ENCODE measurements at places on chromosomes 6 and 20. TPM values are rescaled to one million over a fixed set of nuclear protein-coding genes. Genes with fewer than 3 reads are reported as not detected.
A peak's percentile ranks its signal among the peaks of the same experiment; 100 is the strongest.

ADGB gene
- total RNA-seq = not detected

DNA sequence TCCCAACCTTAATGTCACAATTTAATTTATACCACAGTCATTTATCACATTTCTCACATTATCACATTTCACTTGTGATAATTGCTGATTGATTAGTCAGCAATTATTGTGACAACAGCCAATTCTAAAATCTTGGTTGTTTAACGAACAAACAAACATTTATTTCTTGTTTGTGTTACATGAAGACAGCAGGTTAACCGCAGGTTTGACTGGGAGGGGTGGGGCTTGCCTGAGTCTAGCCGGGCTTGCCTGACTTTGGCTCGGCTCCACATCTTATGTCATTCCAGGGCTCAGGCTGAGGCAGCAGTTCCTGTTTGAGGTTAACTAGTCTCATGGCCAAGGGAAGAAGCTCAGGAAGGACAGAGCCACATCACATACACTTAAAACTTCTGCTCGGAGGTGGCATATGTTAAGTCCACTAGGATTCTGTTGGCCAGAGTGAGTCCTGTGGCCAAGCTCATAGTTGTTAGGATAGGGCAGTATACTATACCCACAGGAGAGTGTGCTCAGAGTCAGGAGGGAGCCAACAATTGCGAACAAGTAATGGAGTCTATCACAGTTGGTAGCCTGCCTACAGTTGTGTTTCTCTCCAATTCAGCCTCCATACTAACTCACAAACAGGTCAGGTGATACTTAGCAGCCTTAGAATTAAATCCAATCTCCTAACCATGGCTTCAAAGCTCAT lies 90.0 kb upstream of the IFNGR1 start:
- DNase-seq = peak; percentile 71
- H3K27ac ChIP-seq = no peak overlapping the region
- H3K27me3 ChIP-seq = no peaks in the 10 kb centered on the region
- peaks cover 6% of the 10 kb centered on the region for H3K4me1 ChIP-seq
- no peak overlapping the region for H3K4me3 ChIP-seq
- H3K36me3 ChIP-seq = no peaks in the 10 kb centered on the region

DNA sequence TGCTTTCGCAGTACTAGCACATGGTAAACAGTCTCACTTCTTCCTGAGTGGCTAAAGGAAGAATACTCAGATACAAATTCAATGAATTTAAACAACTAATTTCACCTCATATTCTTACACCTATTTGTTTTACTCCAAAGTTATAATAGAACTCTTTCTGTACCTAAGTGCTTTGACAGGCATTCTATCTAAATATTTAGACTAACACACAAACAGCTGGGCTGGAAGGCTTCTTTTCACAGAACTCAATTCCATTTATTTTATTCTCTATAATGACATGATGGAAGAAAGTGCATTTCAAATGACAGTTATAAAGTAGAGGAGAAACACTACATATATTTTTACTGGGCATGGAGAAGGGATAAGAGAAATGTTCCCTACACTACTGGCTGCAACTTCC lies 384.9 kb upstream of the SPTLC3 start:
- DNase-seq = no peak
- H3K36me3 ChIP-seq = no peaks in the 10 kb centered on the region
- H3K4me3 ChIP-seq = no peak overlapping the region
- H3K27me3 ChIP-seq = no peaks in the 10 kb centered on the region

GRCh38 chr6:13688692-13689196 lies 22.9 kb downstream of the RANBP9 start:
- H3K4me3 ChIP-seq = no peak overlapping the region
- no peak for DNase-seq
- H3K27me3 ChIP-seq = no peaks in the 10 kb centered on the region
- no peaks in the 10 kb centered on the region for H3K36me3 ChIP-seq

- H3K4me1 ChIP-seq = no peaks in the 10 kb centered on the region
- H3K27me3 ChIP-seq = no peaks in the 10 kb centered on the region
- no peak overlapping the region for H3K27ac ChIP-seq
- no peak for DNase-seq
- H3K4me3 ChIP-seq = no peak overlapping the region
Measured at GRCh38 chr6:137095093-137095492, 50.3 kb upstream of the IL20RA start.

DNA sequence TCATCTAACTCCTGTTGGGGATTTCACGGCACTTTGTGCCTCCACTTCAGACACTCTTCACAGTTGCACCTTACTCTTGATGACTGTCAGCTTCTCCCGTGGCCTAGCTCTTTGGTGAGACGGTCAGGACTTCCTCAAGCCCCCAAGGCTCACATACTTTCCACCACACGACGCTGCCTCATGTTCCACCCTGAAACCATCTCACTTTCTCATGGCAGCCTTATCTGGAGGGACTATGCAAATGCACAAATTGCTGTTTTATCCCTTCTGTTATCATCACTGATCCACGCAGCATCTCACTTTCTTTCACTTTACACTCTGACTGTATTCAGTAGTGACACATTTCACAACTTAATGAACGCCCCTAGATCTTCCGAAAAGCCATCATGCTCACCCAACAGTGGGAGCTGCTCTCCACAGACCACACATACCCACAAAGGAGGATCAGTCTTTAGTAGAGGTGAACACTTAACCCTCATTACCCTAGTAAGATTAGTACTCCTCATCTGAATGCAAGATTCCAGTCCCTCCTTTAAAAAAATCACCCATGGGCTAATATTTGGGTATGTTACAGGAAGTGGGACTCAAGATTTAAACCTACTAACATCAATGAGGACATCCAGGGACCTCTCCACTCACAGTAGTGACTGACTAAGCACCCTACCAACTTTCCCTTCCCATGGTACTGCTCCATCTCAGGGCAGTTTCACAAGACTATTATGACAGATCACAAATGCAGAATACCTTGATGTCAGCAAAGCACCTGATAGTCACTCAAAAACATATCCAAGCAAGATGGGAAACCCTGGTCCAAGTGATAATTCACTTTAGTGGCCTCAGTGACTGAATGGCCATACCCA lies 35.4 kb downstream of the FYN start:
- no peaks in the 10 kb centered on the region for H3K27me3 ChIP-seq
- no peaks in the 10 kb centered on the region for H3K36me3 ChIP-seq
- H3K4me3 ChIP-seq = no peak overlapping the region
- H3K4me1 ChIP-seq = no peaks in the 10 kb centered on the region
- DNase-seq = no peak

DNA sequence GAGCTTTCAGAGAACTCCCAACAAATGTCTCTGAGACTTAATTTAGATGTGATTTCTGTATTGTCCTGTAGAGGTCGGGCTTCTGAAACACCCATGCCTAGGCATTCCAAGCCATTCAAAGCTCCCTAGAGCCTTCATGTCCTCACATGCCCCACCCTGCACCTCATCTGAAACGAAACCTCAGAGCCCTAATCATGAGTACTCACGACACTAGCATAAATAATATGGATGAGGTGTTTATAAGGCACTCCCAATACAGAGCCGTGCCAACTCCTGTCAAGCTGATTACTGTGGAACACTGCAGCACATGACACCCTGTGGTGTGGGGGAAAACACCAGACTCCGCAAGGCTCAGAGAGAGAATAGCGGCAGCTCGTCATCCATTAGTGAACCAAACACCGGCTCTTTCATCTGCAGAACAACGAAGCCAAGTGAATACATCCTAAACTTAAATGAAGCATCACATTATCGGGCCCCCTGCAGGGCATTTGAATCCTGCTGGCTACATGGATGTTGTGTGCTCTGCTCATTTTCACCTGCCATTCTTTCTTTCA lies 83.8 kb downstream of the FNDC1 start:
- H3K4me3 ChIP-seq = peak overlapping the region; percentile 21
- no peaks in the 10 kb centered on the region for H3K36me3 ChIP-seq
- H3K4me1 ChIP-seq = no peaks in the 10 kb centered on the region
- no peak for DNase-seq

DNA sequence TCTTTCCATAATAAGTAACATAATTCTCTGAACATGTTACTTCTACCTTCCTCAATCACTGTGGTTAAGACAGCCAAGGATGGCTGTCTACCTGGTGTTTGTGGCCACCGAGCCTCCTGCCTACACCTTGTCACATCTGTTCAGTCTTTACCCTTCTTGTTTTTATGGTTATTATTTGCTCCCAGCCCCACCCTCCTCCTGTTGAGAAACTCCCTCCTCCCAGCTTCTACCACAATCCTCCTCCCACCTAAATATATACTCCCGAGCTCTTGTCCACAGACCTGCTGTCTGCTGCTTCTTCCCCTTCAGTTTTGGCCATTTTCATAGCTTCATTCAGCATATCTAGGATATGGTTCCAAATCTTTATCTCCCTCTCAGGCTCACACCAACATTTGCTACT lies 35.7 kb upstream of the GABRR1 start:
- no peaks in the 10 kb centered on the region for H3K4me1 ChIP-seq
- H3K4me3 ChIP-seq = no peak overlapping the region

PBX2 gene
- 67.7 TPM for total RNA-seq

RNASET2 gene
- 41.0 TPM for total RNA-seq

DNA sequence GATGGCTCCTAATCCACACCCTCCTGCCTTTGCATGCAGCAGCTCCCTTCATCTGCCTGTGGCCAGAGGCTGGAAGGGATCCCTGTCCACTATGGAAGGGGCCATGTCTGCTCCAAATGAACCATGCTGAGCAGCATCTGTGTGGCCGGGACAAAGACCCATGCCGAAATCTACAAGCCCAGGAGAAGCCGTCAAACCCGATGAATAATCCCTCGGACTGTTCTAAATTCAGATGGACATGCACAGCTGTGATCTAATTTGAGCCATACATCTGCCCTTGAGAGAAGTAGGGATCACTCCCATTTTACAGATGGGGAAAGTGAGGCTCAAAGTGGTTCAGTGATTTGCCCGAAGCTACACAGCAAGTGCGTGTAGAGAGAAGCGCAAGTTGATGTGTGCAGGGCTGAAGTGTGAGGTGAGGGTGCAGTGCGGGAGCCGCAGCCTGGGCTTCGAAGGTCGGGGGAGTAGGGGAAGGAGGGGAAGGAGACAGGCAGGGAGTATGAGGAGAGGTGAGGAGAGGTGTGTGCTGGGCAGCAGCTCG lies 22.6 kb upstream of the CDH22 start:
- H3K4me3 ChIP-seq = no peak overlapping the region
- H3K27me3 ChIP-seq = peaks cover 22% of the 10 kb centered on the region
- DNase-seq = no peak
- no peaks in the 10 kb centered on the region for H3K36me3 ChIP-seq
- H3K4me1 ChIP-seq = no peaks in the 10 kb centered on the region

- no peaks in the 10 kb centered on the region for H3K36me3 ChIP-seq
- H3K27me3 ChIP-seq = no peaks in the 10 kb centered on the region
- DNase-seq = no peak
- no peak overlapping the region for H3K4me3 ChIP-seq
- no peaks in the 10 kb centered on the region for H3K4me1 ChIP-seq
Measured at GRCh38 chr6:11632231-11632630, 94.7 kb downstream of the TMEM170B start.

DNA sequence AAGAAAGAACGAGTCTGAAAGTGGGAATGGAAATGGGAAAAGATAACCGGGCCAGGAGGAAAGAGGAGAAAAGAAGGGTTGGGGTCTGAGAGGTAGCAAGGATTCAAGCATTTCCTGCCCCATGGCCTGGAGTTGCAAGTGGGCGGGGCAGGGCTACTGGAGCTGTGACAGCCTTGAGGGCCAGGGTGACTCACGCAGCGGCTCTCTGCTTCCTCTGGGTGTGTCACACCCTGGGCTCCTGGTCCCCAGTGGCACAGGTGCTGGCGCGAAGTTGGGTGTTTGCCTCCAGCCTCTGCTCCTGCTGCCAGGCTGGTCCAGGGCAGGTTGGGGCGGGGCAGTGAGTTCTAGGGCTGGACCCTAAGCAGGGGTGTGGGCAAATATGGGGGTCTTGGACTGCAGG lies 3.3 kb upstream of the ULBP3 start:
- peaks cover 13% of the 10 kb centered on the region for H3K4me1 ChIP-seq
- H3K27me3 ChIP-seq = no peaks in the 10 kb centered on the region
- no peaks in the 10 kb centered on the region for H3K36me3 ChIP-seq
- H3K4me3 ChIP-seq = no peak overlapping the region
- no peak overlapping the region for H3K27ac ChIP-seq
- no peak for DNase-seq

DNA sequence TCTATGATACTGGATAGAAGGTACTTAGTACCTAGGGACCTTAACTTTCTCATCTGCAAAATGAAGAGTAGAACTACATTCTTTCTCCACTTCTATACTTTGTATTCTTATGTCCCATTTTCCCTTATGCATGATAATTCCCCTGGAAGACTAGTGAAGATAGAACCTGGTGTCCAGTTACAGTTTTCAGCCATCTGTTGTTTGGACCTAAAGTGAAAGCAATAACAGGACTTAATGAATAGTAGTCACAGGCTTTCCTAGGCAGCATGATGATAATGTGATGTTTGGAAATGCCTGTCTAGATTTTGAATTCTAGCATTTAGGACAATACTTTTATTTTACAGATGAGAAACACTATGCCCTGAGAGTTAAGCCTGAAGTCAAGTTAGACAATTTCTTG lies 153.8 kb downstream of the RIMS1 start:
- DNase-seq = no peak
- no peaks in the 10 kb centered on the region for H3K27me3 ChIP-seq
- no peak overlapping the region for H3K4me3 ChIP-seq
- no peak overlapping the region for H3K27ac ChIP-seq
- H3K36me3 ChIP-seq = no peaks in the 10 kb centered on the region

DNA sequence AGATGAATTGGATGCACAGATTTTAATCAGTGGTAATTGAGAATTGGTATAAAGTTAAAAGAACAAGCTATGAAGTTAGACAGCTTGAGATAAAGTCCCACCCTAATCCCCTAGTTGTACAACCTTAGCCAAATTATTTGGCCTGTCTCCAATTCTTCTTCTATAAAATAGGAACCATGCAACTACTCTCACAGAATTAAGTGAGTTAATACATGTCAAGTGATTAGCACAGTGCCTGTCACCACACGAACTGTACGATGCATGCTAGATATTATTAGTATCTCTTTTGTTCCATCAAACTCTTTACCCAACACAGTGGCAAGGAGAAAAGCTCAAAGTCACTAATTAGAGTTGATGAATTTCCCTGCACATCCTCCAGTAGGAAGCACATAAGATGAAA lies 44.7 kb downstream of the MBOAT1 start:
- no peaks in the 10 kb centered on the region for H3K36me3 ChIP-seq
- peaks cover 16% of the 10 kb centered on the region for H3K4me1 ChIP-seq
- no peak overlapping the region for H3K4me3 ChIP-seq
- H3K27ac ChIP-seq = no peak overlapping the region
- no peak for DNase-seq

TP53TG5 gene
- 0.36 TPM for total RNA-seq

OOEP gene
- not detected for total RNA-seq

PRICKLE4 gene
- total RNA-seq = 4.6 TPM

SLC22A2 gene
- total RNA-seq = 0.36 TPM

GRCh38 chr20:61806995-61807394 lies 258.7 kb downstream of the TAF4 start:
- no peak for DNase-seq
- no peak overlapping the region for H3K27ac ChIP-seq
- peaks cover 43% of the 10 kb centered on the region for H3K27me3 ChIP-seq
- no peak overlapping the region for H3K4me3 ChIP-seq
- peaks cover 13% of the 10 kb centered on the region for H3K4me1 ChIP-seq

All from sigmoid colon (tissue), 7 donors.